ENCODE measurements at places on chromosomes 2 and 18.
A peak's percentile ranks its signal among the peaks of the same experiment; 100 is the strongest.

- DNase-seq, result no peak
Measured at GRCh38 chr18:13893418-13893760, 21.9 kb downstream of the MC2R start.

GRCh38 chr2:85308896-85309555, 18.8 kb downstream of the TGOLN2 start:
- DNase-seq, result no peak

DNA sequence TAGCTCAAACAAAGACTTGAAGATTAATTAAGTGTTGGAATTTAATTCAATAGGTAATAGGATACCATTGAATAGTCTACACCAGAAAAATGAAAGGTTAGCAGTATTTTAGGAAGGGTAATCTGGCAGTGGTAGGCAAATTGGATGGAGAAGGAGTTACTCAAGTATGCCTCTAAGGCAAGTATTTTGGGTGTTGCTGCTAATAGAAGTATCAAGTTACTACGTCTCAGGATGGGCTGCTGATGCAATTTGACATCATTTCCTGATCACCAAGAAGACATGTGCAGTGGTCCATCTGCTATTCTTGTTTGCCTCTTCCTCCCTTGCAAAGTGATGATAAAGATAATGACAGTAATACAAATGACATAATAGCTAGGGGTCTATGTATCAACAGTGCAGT, 485.3 kb downstream of the TGIF1 start:
- DNase-seq, result no peak

GRCh38 chr2:67879586-67880290, 183.1 kb downstream of the C1D start:
- no peak for DNase-seq

DNA sequence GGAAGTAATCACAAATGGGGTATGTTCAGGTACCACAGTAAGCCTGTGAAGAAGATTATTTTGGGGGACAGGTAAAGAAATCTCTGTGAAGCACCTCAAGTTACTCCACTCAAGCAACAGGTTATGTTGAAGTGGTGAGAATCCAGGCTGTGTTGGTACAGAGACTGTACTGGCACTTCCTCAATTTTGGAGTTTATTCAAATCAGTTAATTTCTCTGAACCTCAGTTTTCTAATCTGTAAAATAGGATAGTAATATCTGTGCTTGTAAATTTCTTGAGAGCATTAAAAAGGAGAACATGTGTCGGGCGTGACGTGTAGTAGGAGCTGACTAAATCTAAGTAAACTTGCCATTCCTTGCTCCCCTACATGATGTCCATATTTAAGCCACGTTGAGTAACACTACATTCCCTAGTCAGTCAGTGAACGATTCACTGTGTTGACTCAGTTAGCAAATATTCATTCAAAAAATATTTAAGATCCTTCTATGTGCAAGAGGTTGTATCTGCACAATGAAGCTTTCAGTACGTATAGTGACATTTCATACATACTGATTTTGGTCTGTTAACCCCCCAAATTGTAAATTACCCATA, 504.2 kb downstream of the ZEB2 start:
- DNase-seq, result no peak

- DNase-seq, result no peak
Measured at GRCh38 chr2:151782378-151783132, 45.7 kb downstream of the ARL5A start.

DNA sequence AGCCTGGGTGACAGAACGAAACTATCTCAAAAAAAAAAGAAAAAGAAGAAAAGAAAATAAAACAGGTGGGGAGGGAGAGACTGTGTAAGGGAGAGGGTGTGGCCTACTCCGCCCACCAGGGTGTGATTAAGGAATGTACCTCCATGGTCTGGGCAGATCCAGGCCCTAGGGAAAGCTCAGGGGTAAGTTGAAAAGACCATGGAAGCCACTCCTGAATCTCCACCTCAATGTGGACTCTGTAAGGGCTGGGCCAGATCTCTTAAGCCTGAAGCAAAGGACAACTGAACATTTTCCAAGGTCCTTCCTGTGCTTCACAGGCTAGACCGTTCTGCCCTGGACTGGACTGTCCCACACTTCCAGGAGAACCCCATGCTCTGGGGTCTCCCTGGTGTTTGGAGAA, 9.7 kb upstream of the ATG16L1 start:
- DNase-seq, result no peak

- DNase-seq, result peak; percentile 2
Measured at GRCh38 chr2:53969968-53970723, 647 bp downstream of the PSME4 start.

- no peak for DNase-seq
Measured at GRCh38 chr2:63538390-63538789, 49.9 kb downstream of the WDPCP start.

- DNase-seq, result no peak
Measured at GRCh38 chr2:241563571-241563980, 5.0 kb downstream of the BOK start.

DNA sequence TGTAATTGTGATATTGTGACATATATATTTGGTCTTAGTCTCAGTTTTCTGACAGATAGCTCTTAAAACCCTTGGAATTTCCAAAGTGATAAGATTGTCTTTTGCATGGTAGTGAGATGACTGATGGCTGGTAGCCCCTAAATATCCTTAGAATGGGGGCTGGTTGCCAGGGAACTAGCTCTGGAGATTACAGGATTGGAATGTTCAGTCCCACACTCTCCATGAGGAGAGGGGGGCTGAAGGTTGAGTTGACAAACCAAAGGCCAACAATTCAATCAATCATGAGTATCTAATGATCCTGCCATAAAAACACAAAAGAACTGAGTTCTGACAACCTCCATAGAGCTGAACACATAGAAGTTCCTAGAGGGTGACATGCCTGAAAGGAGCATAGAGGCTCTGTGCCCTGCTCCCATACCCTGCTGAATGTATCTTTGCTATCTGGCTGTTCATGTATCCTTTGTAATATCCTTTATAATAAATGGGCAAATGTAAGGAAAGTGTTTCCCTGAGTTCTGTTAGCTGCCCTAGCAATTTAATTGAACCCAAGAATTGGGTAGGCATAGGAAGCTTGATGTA, 1680.3 kb upstream of the PIK3C3 start:
- no peak for DNase-seq

- DNase-seq, result no peak
Measured at GRCh38 chr18:79784071-79784913, 13.4 kb upstream of the KCNG2 start.

DNA sequence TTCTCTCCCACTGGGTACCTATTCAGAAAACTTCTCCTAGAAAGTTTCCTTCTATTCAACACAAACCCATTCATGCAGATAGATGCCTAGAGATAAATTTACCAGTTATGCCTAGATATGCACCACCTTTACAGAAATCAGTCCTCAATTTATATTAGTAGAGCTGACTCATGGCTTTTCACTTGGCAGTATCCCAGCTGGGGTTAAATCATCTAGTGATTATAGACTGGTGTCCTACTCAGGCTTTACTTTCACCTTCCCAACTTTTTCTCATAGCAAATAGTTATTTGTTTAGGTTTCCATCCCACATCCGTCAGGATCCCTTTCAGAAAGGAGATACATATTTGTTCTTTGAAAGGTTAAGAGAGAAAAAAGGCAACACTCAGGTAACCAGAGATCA, 124.5 kb downstream of the AQP4 start:
- DNase-seq, result no peak

DNA sequence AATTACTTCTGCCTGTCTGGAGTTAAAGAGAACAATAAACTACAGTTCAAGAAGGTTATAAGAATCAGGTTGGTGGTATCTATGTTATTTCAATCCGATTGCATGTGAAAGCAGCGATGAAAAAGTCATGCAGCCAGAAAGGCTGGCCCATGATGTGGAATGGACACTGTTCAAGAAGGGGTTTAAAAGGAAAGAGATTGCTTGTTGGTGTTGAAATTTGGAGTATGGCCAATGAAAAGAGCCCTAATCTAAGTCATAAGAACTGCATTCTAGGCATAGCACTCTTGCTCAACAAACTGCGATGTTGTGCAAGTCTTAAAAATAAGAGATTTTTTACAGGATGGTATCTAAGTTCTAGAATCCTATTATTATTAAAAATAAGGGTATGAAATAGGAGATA, 61.3 kb downstream of the EFEMP1 start:
- DNase-seq, result no peak

DNA sequence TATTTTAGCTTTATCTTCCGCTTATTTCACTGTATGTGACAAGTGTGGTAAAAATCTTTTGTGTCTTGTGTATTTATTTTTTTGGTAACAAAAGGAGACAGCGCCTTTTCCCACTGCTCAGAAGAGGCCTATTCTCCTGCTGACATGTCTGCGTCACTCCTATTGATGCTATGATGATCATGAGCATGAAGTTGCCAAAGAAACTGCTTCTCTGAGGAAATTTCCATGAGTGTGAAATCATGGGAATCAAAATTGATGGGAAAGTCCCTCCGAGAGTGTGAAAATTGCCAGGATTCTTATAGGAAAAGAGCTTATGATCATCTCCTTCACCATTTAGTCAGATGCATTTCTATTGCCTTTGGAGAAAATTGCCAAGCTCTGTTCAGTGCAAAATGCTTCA, 36.5 kb upstream of the DARS1 start:
- DNase-seq, result no peak

GRCh38 chr2:224436634-224437033, 34.7 kb upstream of the FAM124B start:
- no peak for DNase-seq

DNA sequence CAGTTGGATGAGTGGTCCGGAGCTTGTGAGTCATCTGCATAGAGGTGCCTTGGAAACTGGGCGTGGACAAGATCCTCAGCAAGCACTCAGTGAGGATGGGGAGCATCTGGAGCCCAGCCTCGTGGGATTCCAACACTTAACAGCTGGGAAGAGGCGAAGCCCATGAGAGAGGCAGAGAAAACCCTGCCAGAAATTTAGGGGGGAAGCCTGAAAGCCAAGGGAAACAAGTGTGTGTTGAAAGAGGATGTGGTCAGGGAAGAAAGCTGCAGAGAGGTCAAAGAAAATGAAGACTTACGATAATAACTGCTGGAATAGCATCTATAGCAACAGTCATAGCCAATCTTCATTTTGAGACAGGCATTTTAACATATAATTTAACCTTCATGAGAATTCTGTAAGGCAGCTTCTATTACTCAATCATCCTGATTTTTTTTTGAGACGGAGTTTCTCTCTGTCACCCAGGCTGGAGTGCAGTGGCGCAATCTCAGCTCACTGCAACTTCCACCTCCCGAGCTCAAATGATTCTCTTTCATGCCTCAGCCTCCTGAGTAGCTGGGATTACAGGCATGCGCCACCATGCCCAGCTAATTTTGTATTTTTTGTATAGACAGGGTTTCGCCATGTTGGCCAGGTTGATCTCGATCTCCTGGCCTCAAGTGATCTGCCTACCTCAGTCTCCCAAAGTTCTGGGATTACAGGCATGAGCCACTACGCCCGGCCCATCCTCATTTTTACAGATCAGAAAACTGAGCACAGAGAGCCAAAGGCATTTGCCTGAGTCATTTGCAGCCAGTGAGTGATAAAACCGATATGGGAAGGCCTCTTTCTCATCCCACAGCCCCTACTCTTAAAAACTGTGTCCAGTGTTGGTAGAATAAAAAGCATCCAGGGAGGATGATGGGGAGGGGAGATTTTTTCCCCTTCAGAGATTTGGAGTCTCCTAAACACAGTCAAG, 214.4 kb upstream of the EPAS1 start:
- no peak for DNase-seq

DNA sequence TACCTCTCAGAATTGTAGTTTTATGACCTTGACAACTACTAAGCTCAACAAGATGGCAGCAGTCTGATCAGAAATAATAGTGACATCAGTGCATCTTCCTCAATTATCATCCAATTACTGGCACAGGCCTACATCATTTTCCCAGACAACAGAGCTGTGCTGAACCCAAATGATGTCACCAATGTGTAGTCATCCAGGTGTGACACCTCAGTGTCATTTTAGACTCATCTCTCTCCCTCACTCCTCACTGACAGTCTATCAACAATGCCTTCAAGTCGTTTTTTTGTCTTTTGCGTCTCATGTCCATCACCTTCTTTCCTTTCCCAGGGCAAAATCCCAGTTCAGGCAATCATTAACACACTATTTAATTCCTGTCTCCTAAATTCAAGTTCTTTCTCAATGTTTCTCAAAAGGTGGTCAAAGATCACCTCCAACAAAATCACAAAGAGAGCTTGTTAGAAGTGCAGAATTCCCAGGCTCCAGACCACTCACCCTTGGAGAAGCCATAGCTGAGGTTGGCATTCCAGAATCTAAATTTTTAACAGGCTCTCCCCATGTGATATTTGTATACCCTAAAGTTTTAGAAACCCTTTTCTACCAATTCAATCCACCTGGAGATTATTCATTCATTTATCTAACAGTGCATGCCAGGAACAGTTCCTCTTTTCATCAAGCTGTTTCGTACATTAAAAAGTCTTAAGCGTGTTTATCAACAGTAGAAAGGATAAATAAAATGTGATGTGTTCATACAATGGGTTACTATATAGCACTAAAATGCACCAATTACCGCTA, 125.3 kb upstream of the KLF7 start:
- DNase-seq, result no peak

- DNase-seq, result no peak
Measured at GRCh38 chr2:18178736-18179349, 300.4 kb downstream of the KCNS3 start.

DNA sequence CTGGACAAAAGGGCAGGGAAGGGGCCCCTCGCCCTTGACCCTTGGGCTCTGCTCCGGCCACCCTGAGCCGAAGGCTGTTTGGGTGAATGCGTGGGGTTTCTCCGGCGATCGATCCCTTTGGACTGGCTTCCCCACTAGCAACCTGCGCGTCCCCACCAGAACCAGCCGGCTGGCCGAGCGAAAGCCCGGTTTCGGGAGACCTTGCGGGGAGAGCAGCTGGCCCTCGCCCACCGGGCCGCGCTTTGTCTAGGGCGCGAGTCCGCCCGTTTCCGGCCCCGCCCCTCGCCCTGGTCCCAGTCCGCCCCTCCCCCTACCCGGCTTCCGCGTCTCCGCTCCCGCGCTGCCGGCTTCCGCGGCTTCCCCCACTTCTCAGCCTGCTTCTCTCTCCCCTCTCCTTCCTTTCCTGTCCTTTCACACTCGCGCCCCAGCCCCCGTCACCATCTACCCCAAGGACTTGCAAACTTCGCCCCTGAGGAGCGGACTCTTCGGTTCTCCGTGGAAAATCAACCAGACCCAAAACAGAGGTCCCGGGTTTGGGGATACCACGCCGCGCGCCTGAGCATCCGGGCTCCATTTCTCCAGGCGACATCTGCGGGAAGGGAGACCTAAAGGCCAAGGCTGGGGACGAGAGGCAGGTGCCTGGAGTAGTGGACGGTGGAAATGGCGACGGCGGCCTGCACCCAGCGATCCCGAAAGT, 48.0 kb upstream of the ATP6V1B1 start:
- DNase-seq, result peak; percentile 35

Data from stimulated activated CD8-positive, alpha-beta memory T cell treated with anti-CD3 and anti-CD28 coated beads, Interleukin-2, amount 100 ng/mL, for 48 hours (primary cell).